ENCODE measurements at places on chromosomes 4 and X. TPM values are rescaled to one million over a fixed set of nuclear protein-coding genes. Genes with fewer than 3 reads are reported as not detected.

DNA sequence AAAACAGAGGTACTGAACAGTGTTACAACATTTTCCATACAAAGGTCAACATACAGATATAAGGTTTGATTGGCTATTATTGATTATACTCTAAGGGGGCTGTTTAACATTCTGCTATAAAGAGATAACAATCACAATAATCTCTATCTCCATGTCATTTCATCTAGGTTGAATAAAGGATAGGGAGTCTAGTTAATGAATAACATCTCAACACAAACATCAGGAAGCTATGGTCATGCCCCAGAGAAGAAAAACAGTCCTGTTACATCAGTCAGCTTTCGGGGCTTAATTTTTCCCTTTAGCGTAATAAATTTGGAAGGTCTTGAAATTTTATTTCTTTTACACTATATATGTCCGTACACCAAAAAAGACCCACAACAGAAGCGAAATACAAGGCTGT lies 41.5 kb upstream of the DCAF8L2 start:
- DNase-seq = no peak

- DNase-seq = no peak
These were observed 179.1 kb upstream of the MAB21L2 start for GRCh38 chr4:150402871-150403272.

CT45A5 gene
- not detected for total RNA-seq

FDCSP gene
- total RNA-seq = not detected

- peak; percentile 81 for DNase-seq
These were observed at the start of gene BEX1 for GRCh38 chrX:103063918-103064434. Gene BEX1, minus strand, starts transcription at chrX:103064171. Its CDS starts 897 bp downstream, at chrX:103063274.

DNA sequence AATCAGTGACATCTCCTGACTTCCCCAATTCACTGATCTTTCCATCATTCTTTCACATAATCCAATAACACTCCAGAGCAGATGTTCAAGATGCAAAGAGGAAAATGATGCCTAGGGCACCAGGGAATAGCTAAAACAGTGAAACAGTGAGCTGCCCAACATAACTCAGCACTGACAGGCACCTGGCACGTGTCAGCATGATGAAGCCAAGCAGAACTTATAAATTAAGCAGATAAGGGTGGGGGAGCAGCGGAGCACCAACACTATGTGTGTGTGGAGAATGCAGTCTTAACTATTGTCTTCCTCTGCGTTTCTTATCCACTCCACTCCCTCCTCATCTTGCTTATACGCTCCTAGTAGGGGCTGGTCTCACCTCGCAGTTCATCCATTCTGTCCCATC lies 89.4 kb downstream of the AMMECR1 start:
- no peak for DNase-seq

- DNase-seq = no peak
These were observed 158.4 kb downstream of the CHIC2 start for GRCh38 chr4:53905941-53906377.

DNA sequence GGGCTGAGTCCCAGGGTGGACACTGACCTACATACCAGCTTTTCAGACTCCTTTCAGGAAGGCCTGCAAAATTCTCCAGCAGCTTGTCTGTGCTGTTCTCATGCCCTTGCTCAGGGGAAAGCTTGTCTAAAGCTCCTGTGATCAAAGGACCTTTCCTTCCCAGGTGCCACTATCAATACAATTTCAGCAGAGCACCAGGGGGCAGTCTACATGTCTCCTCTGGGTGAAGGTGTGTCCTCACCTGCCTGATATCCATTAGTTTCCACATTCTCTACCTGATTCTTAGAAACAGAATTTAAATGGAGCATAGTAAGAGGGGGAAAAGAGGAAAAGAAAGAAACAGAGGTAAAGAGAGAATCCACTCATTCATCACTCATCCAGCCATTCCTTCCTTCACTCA lies 114.2 kb downstream of the PPARGC1A start:
- DNase-seq = no peak

GRCh38 chr4:152382057-152382785 lies 153.7 kb downstream of the FBXW7 start:
- DNase-seq = no peak

GRCh38 chr4:127604949-127605709 lies 27.6 kb upstream of the INTU start:
- no peak for DNase-seq

DNA sequence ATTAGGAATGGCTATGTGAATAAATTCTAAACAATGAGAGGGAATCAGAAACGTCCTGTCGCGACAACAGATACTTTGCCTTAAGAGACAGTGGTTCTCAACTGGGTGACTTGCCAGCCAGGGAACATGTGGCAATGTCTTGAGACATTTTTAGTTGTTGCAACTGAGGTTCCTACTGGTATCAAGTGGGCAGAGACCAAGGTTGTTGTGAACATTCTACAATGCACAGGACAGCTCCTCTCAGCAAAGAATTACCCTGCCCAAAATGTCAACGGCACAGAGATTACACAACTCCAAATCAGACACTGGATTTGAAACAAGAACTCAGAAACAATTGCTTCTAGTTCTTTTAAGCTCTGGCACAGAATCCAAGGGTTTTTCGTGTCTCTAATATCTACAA lies 128.6 kb downstream of the ARHGAP6 start:
- DNase-seq = no peak

GRCh38 chrX:34880656-34881055 lies 61.9 kb upstream of the FAM47B start:
- DNase-seq = no peak

DNA sequence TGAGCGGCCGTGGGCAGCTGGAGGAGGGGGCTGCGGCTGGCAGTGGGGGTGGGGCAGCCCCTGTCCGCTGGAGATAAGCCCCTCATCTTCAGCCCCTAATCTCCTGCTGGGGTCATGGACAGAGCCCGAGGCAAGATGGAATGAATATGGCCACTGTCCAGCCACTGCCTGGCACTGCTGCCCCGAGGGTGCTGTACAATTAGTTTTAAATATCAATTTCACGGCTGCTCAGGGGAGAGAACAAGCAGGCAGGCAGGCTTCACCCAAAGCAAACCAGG lies 64.1 kb upstream of the NKX1-1 start:
- peak; percentile 10 for DNase-seq

- no peak for DNase-seq
These were observed 2.0 kb downstream of the ERCC6L start for GRCh38 chrX:72236841-72237240.

- no peak for DNase-seq
These were observed 284.9 kb downstream of the TEX13A start for GRCh38 chrX:104935581-104935980.
